CD4-positive, alpha-beta T cell treated with Interleukin-17A for 4 hours (primary cell): ENCODE measurements at places on chromosomes 5 and 9.
A peak's percentile ranks its signal among the peaks of the same experiment; 100 is the strongest.

GRCh38 chr9:99353408-99353807 is 131.3 kb downstream of the SEC61B start:
- no peak for DNase-seq

DNA sequence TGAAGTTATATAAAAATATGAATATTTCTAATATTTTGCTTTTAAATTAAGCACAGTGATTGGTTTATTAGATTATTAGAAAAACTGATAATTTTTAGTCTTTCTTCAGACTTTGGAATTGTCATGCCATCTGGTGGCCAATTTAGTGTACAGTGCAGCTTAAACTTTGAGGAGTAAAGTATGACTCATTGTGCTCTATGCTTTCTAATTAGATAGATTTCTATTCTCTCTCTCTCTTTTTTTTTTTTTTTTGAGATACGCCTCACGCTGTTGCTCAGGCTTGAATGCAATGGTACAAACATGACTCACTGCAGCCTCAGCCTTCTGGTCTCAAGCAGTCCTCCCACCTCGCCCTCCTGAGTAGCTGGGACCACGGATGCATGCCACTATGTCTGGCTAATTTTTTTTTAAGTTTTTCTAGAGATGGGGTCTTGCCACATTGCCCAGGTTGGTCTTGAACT is 42.1 kb upstream of the GPR21 start:
- DNase-seq, result peak; percentile 45

- no peak for DNase-seq
These were observed 51.5 kb upstream of the HSPB3 start for GRCh38 chr5:54403885-54404416.

DNA sequence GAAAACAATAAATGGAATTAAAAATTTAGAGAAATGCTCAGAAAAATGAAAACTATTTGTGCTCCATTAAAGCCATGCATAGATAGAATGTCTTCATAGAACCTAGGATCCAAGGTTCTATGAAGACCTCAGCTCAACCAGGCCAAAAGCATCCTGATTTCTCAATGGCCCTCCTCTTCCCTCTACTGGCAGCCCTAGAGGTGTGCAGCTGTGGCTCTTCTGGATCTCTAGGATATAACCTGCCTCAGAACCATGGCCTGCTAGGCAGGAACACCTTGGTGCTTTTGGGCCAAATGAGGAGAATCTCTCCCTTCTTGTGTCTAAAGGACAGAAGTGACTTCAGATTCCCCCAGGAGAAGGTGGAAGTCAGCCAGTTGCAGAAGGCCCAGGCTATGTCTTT is 15.1 kb downstream of the IFNA1 start:
- DNase-seq, result peak; percentile 36

- no peak for DNase-seq
These were observed 265.2 kb downstream of the TMEM38B start for GRCh38 chr9:105959531-105959930.

GRCh38 chr9:21902136-21902535 is 92.1 kb downstream of the CDKN2A start:
- DNase-seq, result no peak

- no peak for DNase-seq
These were observed 483.6 kb downstream of the GADD45G start for GRCh38 chr9:90088434-90088833.

GRCh38 chr5:37810311-37810710 is 29.5 kb downstream of the GDNF start:
- DNase-seq, result no peak

DNA sequence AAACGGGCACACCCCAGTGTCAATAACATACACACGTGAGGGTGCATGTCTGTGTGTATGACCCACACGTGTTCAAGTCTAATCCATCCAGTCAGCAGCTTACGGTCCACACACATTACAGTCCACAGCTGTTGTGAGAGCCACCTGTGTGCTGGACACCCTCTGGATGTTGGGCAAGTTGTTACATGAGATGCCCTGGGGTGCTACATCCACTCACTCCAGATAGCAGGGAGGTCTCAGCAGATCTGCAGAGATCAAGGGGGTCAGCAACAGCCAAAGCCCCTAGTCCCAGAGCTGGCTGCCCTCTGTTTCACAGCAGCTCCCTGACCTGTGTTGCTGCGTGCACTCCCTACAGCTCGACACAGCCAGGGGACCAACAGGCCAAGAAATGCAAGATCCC is 4.3 kb upstream of the AIF1L start:
- no peak for DNase-seq

- DNase-seq, result no peak
These were observed 129.3 kb upstream of the EPB41L4A start for GRCh38 chr5:112548246-112548881.

GRCh38 chr9:113616621-113617496 is 153.3 kb downstream of the RGS3 start:
- no peak for DNase-seq

DNA sequence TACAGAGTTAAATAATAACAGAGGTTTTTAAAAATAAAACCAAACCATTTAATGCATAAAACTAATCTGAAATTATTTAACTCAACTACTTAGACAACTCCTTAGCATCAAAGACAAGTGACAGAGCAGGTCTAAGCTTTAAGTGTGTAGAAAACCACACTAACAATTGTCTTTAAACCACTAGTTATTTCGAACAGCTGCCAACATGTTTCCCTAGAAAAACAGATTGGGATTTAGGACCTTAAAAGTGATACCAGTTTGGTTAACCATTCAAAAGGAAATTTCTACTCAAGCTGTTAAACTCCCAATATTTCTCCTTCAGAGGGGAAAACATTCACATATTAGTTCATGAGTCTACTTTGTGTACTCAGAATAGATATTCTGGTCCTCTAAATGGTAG is 208.7 kb downstream of the BNC2 start:
- no peak for DNase-seq

DNA sequence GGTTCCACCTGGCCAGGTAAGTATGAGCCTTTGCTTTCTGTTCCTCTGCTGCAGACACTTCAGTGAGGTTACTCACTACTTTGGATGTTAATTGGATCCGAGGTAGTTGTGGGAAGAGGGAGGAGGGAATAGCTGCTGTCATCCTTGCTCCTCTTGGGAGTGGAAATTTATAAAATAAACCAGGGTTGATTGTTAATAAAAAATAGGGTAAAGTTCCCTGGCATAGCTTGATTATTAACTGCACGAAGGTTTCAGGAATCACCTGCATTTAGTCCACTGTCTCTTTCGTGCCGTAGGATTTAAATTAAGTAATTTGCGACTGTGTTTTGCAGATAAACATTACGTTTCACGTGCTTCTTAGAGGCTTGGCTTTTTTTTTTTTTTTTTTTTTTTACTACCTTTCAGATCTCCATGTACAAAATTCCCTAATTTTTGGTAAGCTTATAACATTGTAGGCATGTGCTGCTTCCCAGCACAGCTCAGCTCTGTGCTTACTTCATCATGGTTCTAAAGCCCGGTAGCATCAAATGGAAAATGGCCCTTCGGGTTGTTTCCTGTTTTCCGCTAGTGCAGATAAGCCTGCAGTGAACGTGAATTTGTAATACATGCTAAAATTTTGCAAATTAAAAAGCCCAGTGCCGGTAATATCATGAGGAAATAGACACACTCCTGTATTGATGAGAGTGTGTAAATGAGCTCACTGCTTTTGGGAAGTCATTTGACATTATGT is 26.9 kb upstream of the LTC4S start:
- DNase-seq, result no peak

DNA sequence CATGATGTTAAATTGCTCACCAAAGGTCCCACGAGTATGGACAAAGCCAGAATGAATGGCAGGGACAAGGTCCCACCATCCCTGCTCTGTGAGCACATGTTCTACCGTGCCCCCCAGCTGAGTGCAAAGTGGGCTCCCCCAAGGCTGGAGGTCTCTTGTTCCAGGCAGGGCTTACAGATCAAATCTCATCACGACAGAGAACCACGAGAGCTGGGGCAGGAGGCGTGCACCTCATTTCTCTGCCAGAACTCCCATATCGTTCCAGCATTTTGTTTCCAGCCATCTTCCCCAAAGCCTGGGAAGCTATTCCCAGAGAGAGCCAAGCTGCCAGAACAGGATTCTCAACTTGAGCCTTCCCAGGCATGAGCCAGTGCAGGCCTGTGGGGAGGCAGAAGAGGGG is 108.5 kb downstream of the ZNF354C start:
- no peak for DNase-seq

DNA sequence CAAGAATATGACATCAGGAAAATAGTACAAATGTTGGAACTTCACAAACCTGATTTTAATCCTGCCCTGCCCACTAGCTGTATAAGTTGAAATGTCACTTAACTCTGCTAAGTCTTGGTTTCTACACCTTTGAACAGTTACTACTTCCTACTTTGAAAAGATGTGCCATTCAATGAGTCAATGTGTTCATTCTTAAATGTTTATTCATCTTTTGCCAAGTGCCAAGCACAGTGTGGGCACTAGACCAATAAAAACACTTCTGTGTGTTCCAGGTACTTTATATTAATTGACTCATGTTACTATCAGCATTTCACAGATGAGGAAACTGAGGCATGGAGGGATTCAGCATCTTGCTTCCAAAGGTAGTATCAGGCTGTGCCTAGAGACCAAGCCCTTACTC is 12.8 kb downstream of the PDCL start:
- no peak for DNase-seq

- no peak for DNase-seq
These were observed 7.7 kb downstream of the SPINK9 start for GRCh38 chr5:148343046-148343407.

GRCh38 chr9:78453450-78453849 is 156.5 kb downstream of the PSAT1 start:
- DNase-seq, result no peak

DNA sequence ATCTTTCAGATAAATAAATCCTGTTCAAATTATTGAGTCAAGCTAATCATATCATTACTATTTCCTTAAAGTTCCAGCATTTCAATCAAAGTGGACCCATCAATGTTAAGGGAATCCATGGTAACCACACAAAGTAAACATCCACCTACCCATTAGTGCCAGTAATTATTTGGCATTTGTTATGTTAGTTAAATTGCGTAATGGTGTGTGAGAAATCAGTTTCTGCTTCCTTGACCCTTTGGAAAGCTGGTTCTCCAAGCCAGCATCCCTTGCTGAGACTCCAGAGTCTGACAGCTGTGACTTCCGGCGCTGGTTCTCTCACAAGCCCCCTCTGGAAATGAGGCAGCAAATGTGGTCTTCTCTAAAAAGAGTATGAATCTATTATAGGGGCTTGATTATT is 308.6 kb upstream of the EFNA5 start:
- DNase-seq, result no peak

- DNase-seq, result no peak
These were observed 172.3 kb downstream of the SEMA5A start for GRCh38 chr5:9373571-9373970.

- no peak for DNase-seq
These were observed 130.0 kb downstream of the LHFPL2 start for GRCh38 chr5:78518365-78519197.

GRCh38 chr5:172065431-172066065 is 59.1 kb upstream of the FBXW11 start:
- DNase-seq, result no peak

- DNase-seq, result no peak
These were observed 100.6 kb upstream of the IER5L start for GRCh38 chr9:129278391-129279237.

DNA sequence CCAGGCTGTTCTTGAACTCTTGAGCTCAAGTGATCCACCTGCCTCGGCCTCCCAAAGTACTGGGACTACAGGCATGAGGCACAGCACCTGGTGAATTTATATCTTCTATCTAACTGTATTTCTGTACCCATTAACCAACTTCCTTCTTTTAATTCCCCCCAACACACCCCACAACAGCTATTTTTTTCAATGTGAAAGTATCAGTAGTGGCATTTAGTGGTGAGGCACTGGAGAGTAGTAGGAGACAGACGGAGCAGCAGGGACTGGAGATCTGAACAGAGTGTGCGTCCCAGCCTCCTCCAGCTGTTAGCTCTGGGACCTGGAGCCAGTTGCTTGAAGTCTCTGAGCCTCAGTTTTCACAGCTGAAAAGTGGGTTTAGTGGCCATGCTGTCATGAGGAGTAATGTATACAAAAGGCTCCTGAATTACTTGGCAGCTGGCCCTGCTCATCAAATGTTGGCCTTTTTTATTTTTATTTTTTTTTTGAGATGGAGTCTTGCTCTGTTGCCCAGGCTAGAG is 11.0 kb upstream of the EEIG1 start:
- DNase-seq, result no peak

GRCh38 chr9:123478967-123479602 is 123.1 kb downstream of the CRB2 start:
- no peak for DNase-seq

- DNase-seq, result no peak
These were observed 35.7 kb downstream of the NSD1 start for GRCh38 chr5:177169271-177169670.

DNA sequence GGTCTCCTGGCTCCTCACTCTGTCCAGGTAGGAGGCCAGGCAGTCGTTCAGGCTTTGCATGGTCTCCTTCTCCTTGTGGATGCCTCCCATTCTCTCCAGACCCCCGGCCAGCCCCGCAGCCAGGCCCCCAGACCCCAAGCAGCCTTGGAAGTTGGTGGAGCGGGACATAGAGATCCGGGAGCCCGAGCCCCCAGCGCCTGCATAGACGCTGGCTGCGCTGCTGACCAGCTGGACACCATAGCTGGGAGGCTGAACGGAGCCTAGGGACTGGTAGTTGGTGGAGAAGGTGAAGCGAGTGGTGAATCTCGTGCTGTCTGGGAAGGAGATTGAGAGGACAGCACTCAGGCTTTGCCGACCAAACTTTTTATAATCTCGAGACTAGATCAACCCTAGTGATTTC is 35.9 kb downstream of the FOXI1 start:
- DNase-seq, result no peak

DNA sequence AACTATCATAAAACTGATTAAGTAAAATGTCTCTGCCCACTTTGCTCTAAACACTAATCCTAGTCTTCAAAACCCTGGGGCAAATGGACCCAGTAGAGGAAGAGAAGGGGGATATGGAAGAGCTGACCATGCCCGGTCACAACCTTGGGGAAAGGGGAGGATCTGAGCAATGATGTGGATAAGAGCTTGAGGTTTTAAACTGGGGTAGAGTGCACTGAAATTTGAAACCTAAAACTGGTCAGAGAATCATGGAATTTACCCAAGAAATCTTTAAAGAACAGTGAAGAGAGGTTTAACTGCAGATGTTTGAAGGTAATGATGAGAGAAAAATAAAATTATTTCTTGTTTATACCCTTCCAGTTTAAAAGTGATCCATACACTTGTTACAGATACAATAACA is 110.8 kb downstream of the MRPS30 start:
- DNase-seq, result no peak

GRCh38 chr5:176703857-176704256 is 56.6 kb downstream of the TSPAN17 start:
- DNase-seq, result no peak

DNA sequence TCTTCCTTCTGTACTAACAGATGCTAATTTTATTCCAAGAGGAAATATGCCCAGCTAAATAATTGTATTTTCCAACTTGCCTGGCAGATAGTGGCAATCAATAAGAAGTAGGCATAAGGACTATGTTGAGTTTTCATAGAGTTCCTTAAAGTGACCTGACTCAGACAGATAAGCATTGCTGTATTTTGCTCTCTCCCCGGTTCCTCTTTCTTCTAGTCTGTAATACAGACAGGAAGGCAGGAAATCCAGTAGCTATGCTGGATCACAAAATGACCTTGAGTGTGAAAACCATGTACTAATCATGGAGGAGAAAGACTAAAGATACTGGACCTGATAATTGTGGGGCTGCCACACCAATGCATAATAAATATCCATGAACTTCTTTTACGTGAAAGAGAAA is 701.7 kb downstream of the CETN3 start:
- DNase-seq, result no peak
